Esophagus squamous epithelium (tissue), 5 donors: ENCODE measurements at places on chromosomes 6 and 20. TPM values are rescaled to one million over a fixed set of nuclear protein-coding genes. Genes with fewer than 3 reads are reported as not detected.

TMEM244 gene
- not detected for total RNA-seq

FAM83D gene
- total RNA-seq = 105 TPM

THBD gene
- total RNA-seq = 54.9 TPM

FHL5 gene
- 12.2 TPM for total RNA-seq

SLC17A9 gene
- 0.31 TPM for total RNA-seq

SCRT2 gene
- not detected for total RNA-seq

CLDN20 gene
- not detected for total RNA-seq

F13A1 gene
- 6.9 TPM for total RNA-seq

GRCh38 chr6:30542404-30542725 lies 13.9 kb downstream of the GNL1 start:
- peaks cover 23% of the 10 kb centered on the region for H3K4me1 ChIP-seq
- no peak for DNase-seq
- H3K36me3 ChIP-seq = peaks cover 21% of the 10 kb centered on the region
- no peaks in the 10 kb centered on the region for H3K27me3 ChIP-seq
- peak overlapping the region; percentile 9 for H3K27ac ChIP-seq

DNA sequence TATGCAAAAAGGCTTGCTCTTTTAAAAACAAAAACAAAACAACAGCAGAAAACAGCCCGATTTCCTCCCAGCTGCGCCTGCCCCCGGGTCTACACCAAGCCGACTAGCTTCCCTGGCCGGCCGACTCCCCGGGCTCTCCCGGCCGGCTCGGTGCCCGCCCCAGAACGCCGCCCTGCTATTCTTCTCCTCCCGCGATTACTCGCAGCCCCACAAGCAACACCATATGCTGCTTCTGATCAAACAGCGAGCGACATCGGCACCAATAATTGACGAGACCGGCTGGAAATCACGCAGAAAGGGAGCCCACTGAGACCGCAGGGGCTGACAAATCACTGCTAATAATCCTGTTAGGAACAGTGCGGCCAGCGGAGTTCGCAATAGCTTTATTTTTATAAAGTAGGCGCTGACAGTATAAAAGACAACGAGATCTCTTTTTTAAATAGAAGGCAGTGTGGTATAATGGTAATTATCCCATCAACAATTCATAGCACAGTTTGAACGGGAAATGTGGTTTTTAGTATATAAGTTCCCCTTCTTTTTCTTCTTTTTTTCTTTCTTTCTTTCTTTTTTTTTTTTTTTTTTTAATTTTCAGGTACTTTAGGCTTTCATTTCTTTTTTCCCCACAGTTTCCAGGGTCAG lies 3.3 kb downstream of the SIM1 start:
- no peak for DNase-seq
- peak overlapping the region; percentile 22 for H3K4me3 ChIP-seq
- peaks cover 100% of the 10 kb centered on the region for H3K27me3 ChIP-seq
- no peaks in the 10 kb centered on the region for H3K36me3 ChIP-seq

GRCh38 chr6:33762713-33763112 lies 16.0 kb upstream of the IP6K3 start:
- H3K27me3 ChIP-seq = no peaks in the 10 kb centered on the region
- no peaks in the 10 kb centered on the region for H3K4me1 ChIP-seq
- H3K36me3 ChIP-seq = no peaks in the 10 kb centered on the region
- no peak for DNase-seq

DNA sequence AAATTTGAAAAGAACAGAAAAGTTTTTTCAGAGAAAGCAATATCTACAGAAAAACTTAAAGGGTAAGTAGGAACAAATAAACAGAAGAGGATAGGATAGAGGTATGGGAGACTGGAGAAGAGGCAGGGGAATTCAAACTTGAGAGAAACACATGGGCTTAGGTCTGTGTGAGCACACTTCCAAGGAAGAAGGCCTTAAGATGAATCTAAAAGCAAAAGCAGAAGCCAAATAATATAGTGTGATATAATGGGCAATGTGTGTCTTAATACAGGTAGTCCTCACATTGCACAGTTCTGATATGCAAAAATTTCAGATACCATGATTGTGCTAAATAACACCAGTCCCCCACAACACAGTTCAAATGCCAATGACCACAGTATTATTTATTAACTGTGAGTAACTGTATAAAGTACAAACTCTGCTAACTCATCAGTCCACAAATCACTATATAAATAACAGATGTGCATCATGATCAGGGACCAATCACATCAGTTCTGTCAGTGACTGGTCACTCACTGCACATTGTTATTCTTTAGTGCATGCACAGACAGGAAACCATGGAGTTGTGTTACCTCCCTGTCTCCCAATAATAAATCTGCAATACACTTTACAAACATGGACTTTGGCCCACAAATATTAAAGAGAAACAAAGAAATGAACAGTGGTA lies 18.6 kb downstream of the SNX14 start:
- no peaks in the 10 kb centered on the region for H3K36me3 ChIP-seq
- DNase-seq = no peak
- no peaks in the 10 kb centered on the region for H3K27me3 ChIP-seq
- H3K4me3 ChIP-seq = no peak overlapping the region
- H3K4me1 ChIP-seq = peaks cover 9% of the 10 kb centered on the region

DNA sequence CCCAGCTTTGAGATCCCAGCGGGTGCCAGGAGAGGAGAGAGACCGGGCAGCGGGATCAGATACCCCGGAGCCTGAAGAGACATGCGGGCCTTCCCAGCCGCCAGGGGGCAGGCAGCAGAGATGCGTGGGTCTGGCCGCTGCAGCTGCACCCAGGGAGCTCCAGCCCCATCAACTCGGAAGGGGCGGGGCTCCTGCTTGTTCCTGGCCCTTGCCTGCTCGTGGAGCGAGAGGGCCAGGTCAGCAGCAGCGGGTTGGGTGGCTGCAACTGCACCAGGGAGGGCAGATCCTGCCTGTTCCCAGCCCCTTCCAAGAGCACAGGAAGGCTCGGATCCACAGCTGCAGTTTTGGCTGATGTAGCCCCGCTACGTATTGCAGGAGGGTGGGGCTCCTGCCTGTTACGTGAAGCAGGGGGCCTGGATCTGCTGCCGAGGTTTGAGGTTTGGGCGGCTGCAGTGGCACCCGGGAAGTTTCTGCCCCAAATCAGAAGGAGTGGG lies 532.8 kb downstream of the RFPL4B start:
- no peaks in the 10 kb centered on the region for H3K36me3 ChIP-seq
- no peak overlapping the region for H3K27ac ChIP-seq
- no peak overlapping the region for H3K4me3 ChIP-seq
- DNase-seq = no peak
- H3K4me1 ChIP-seq = no peaks in the 10 kb centered on the region

- no peaks in the 10 kb centered on the region for H3K27me3 ChIP-seq
- H3K27ac ChIP-seq = no peak overlapping the region
- H3K4me3 ChIP-seq = no peak overlapping the region
- no peak for DNase-seq
- H3K36me3 ChIP-seq = no peaks in the 10 kb centered on the region
Measured at GRCh38 chr20:47747669-47748031, 37.6 kb downstream of the SULF2 start.

- peaks cover 11% of the 10 kb centered on the region for H3K27me3 ChIP-seq
- H3K4me3 ChIP-seq = no peak overlapping the region
- H3K27ac ChIP-seq = no peak overlapping the region
- no peak for DNase-seq
- peaks cover 53% of the 10 kb centered on the region for H3K4me1 ChIP-seq
Measured at GRCh38 chr6:111710911-111711310, 105.2 kb upstream of the TRAF3IP2 start.

DNA sequence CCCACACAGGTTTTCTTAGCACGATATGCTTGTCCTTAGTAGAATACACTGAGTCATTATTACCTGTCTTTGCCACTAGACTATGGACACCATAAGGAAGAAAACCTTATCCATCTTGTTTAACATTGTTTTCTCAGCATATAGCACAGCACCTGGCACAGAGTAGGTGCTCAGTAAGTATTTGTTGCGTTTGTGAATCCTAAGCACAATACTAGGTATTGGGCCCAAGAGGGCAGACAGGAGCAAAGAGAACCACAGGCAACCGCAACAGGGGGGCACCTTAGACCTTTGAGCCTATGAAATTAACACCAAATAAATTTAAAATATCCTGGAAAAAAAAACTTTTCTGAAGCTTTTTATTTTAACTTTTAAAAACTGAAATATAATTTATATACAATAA lies 3.7 kb upstream of the NCOA6 start:
- peaks cover 11% of the 10 kb centered on the region for H3K4me1 ChIP-seq
- no peak for DNase-seq
- H3K4me3 ChIP-seq = no peak overlapping the region
- H3K27ac ChIP-seq = no peak overlapping the region

DNA sequence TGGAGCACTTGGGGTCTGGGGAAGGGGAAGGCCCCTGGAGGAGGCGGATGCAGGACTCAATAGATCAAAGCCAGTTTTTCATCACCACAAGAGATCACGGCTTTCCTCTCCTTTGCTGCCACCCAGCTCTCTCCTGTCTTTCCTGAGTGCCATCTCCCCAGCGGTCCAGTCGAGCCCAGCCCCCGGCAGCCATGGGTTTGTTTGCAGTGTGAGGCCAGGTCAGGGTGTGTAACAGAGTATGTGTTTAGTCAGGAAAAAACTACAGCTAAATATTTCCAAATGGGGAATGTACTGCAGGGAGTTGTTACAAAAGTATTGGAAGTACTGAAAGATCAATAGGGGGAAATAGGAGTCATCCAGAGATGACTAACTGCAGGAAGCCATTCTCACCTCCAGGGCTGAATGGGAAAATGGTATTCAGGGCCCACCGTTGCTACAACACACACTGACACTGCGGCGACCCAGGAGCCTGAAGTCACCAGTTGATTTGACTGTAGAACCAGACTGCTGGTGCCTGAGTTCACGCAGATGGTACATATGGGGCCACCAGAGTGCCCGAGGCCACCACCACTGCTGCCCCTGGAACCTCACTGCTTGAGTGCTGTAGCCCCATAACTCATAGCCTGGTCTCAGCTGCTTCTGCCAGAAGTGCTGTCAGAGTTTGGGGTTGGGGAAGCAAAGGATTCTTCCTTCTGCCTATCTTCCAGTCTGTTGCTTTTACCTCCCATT lies 23.6 kb upstream of the FANCE start:
- H3K27me3 ChIP-seq = no peaks in the 10 kb centered on the region
- H3K4me3 ChIP-seq = no peak overlapping the region
- peaks cover 4% of the 10 kb centered on the region for H3K4me1 ChIP-seq
- DNase-seq = no peak

DNA sequence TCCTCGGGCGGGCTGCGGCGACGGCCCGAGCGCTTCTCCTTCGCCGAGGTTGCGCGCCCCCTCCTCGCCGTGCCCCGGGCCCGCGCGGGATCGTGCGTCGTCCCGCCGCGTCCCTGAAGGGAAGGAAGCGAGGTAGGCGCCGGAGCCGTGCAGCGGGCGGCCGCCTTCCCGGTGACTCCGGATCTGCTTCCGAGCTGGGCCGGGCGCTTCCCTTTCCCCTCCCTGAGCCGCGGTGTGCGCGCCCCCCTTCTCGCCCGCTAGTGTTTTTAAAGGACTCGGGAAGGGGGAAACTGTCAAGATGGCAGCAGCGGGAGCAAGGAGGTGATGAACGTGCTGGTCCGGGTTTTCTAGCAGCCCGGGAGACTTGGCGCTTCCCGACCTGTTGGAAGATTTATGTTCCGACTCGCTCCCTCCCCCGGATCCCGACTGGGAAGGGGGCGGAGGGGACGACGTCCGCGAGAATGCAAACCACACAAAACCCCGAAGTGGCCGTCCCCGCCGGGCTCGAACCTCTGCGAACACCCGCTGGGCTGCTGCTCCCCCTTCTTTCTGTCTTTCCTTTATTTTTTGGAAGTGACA lies 744 bp upstream of the FOXO3 start:
- DNase-seq = no peak
- H3K36me3 ChIP-seq = no peaks in the 10 kb centered on the region
- H3K27ac ChIP-seq = peak overlapping the region; percentile 99
- peak overlapping the region; percentile 86 for H3K4me3 ChIP-seq
- H3K4me1 ChIP-seq = peaks cover 22% of the 10 kb centered on the region

- no peaks in the 10 kb centered on the region for H3K4me1 ChIP-seq
- H3K27me3 ChIP-seq = no peaks in the 10 kb centered on the region
- H3K36me3 ChIP-seq = no peaks in the 10 kb centered on the region
- DNase-seq = no peak
Measured at GRCh38 chr20:18886756-18887155, 73.2 kb downstream of the SCP2D1 start.

DNA sequence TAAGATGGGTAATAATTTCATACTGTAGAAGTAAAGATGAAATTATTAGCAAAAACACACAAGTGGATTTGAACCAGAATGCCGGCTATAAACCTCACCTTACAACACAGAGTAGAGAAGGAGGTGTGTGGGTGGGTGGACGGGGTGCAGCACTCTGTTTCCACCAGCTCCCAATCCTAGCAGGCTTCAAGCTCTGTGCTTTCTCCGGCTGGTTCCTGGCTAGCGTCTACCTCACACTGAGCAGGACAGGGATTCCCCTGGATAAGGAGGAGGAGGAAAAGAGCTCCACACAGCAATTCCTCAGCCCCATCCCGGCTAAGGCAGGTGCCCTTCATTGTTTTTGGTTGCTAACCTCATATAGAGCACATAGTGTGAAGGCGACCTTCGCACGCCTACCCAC lies 453.3 kb downstream of the C6orf118 start:
- DNase-seq = no peak
- no peak overlapping the region for H3K4me3 ChIP-seq
- no peak overlapping the region for H3K27ac ChIP-seq
- H3K4me1 ChIP-seq = no peaks in the 10 kb centered on the region
- H3K36me3 ChIP-seq = no peaks in the 10 kb centered on the region

GRCh38 chr6:49721297-49721696 lies 8.0 kb upstream of the CRISP2 start:
- H3K36me3 ChIP-seq = no peaks in the 10 kb centered on the region
- no peaks in the 10 kb centered on the region for H3K27me3 ChIP-seq
- no peak overlapping the region for H3K27ac ChIP-seq
- H3K4me3 ChIP-seq = no peak overlapping the region
- no peaks in the 10 kb centered on the region for H3K4me1 ChIP-seq

GRCh38 chr6:136471372-136471771 lies 78.8 kb downstream of the MAP7 start:
- DNase-seq = no peak
- H3K27ac ChIP-seq = no peak overlapping the region
- no peaks in the 10 kb centered on the region for H3K36me3 ChIP-seq
- H3K27me3 ChIP-seq = no peaks in the 10 kb centered on the region
- no peak overlapping the region for H3K4me3 ChIP-seq

GRCh38 chr6:168968228-168968627 lies 285.4 kb downstream of the THBS2 start:
- peaks cover 14% of the 10 kb centered on the region for H3K4me1 ChIP-seq
- H3K27ac ChIP-seq = peak overlapping the region; percentile 37
- H3K4me3 ChIP-seq = no peak overlapping the region
- no peaks in the 10 kb centered on the region for H3K27me3 ChIP-seq
- H3K36me3 ChIP-seq = no peaks in the 10 kb centered on the region

DNA sequence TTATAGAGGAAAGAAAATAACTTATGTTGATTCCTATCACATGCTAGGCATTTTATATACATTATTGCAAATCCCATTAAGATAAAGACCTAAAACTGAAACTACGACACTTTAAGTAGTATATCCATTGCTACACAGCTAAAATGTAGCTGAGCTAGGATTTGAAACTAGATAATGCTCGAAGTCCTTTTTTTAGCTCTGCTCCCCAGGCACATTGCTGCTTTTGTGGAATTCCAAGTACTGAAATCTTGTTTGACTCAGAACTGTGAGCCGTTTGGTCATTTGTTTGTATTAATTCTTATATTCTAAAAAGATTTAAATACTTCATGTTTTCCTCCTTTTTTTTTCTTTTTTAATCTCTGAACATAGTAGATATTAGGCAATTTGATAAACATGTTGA lies 644.8 kb downstream of the HACE1 start:
- no peak overlapping the region for H3K4me3 ChIP-seq
- no peaks in the 10 kb centered on the region for H3K27me3 ChIP-seq
- no peaks in the 10 kb centered on the region for H3K4me1 ChIP-seq
- H3K36me3 ChIP-seq = no peaks in the 10 kb centered on the region

- H3K27me3 ChIP-seq = no peaks in the 10 kb centered on the region
- H3K4me1 ChIP-seq = no peaks in the 10 kb centered on the region
- no peak for DNase-seq
- H3K36me3 ChIP-seq = no peaks in the 10 kb centered on the region
- no peak overlapping the region for H3K4me3 ChIP-seq
Measured at GRCh38 chr6:17120019-17120418, 18.2 kb downstream of the STMND1 start.
